Stimulated activated CD8-positive, alpha-beta memory T cell treated with anti-CD3 and anti-CD28 coated beads, Interleukin-15, amount 100 ng/mL, for 4 hours (primary cell): ENCODE measurements at places on chromosomes 6 and 20.

DNA sequence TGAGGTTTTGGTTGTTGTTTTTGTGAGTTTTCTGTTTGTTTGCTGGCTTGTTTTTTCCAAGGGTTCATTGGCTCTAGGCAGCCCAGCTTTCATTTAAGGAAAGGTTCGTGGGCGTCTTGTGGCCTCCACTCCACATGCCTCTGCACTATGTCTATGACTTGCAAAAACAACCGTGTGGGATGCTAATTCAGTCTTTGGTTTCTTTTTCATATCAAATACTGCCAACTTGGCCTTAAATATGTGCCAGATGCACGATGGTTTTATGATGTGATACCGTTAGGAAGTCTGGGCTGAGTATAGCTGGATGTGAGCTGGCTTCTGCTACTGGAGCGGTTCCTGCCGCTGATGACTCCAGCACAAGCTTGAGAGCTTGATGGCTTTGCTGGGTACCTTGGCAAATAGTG, 96.3 kb downstream of the BMP2 start:
- DNase-seq, result no peak

DNA sequence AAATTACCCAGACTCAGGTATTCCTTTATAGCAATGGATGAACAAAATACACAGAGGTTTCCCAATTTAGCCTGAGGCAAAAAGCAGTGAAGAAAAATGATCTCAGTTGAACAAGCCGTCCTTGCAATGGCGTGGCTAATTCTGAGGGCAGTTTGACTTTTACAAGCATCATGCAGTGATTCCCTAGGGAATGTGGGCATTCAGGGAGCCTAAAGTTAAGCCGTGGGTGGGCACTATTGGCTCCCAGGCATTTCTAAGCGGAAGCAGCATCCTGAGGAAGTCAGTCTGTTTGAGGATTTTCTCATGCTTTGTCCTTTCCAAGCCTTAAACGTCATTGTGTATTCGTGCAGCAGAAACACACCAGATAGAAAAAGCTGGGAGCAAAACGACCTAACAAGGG, 133.9 kb downstream of the MYLK4 start:
- DNase-seq, result no peak

DNA sequence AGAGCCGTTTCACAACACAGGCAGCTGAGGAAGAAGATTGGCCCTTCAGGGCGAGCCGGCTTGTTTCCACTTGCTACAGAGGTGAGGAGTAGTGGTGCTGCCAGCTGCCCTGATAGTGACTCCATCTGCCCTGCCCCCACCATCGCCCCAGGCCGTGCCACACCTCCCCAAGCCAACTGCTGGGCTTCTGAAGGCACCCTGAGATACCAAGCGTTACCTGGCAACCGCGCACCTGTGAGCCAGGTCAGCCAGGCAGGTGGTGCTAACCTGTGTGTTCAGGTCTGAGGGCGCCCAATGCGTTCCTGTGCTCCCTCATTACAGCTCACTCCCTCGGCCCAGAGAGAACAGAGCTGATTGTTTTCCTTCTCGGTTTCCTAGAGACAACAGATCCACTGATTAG, 299.1 kb upstream of the ID4 start:
- no peak for DNase-seq

DNA sequence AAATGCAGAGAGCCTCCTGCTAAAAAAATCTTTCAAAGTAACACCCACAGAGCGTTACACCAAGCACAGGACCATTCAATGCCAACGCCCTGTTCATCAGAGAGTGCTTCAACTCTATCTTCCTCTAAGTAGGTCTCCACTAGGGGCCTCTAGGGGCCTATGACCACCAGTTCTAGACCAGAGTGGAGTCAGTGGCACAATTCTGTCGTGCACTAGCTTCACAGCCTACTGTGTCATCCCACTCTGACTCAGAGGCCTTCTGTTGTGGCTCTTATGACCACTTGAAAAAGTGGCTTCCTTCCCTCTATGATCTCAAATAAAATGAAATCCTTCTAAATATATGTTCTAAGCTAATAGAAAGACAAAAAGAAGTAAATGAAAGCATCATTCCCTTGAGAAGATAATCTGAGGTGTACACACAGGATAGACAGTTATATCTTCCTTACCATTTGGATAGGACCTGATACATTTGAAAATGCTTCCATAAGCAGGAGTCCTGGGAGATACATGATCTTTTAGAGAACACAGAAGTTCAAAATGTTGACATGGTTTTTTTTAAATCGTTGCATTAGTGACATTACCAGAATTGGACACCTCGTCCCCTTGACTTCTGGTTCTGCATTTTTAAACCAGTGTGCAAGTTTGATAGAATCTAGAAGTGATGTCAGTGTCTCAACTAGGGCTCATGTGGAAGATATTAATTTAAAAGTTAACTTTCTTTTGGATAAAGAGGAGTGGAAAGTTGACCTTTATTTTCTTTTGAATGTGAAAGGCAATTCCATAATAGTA, 151.9 kb downstream of the SH3BGRL2 start:
- no peak for DNase-seq

GRCh38 chr6:147787417-147787816, 278.9 kb downstream of the SAMD5 start:
- no peak for DNase-seq

DNA sequence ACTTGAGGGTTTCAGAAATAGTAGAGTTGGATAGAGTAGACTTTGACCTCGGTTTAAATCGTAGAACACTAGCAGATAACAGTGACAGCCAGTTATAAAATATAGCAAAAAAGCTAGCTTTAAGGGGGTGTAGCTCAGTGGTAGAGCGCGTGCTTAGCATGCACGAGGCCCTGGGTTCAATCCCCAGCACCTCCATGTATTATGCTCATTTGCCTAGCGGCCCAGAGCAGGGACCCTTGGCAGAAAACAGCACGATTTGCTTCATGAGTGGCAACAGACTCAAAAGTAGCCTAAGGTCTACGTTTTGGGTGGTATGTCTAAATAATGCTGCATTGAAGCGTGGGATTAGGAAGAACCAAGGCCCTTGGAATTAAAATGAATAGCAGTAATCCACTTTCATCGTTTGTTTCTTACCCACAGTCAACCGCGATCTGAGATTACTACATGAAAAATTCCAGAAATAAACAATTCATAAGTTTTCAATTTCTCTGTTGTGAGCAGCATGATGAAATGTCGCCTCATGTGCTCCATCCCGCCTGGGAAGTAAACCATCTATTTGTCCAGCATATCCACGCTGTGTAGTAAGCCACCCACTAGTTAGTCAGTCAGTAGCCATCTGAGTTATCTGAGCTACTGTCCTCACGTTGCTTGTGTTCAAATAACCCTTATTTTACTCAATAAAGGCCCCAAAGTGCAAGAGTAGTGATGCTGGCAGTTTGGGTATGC, 184.9 kb downstream of the GPX5 start:
- no peak for DNase-seq

GRCh38 chr6:25056130-25056529, 120.4 kb upstream of the RIPOR2 start:
- DNase-seq, result peak; percentile 19
